Smooth muscle cell of bladder (primary cell): ENCODE measurements at places on chromosomes 13 and 19. TPM values are rescaled to one million over a fixed set of nuclear protein-coding genes. Genes with fewer than 3 reads are reported as not detected.

Gene ZNF681
- total RNA-seq: 0.28 TPM in 2 replicates

Gene INSL3
- not detected in 2 replicates for total RNA-seq

Gene C19orf38
- total RNA-seq: 0.09 and 0.28 TPM in 2 replicates

Gene PRR19
- 0.09 and 0.14 TPM in 2 replicates for total RNA-seq

Gene AP2S1
- 208 and 251 TPM in 2 replicates for total RNA-seq

Gene ZNF45
- 16.8 and 20.5 TPM in 2 replicates for total RNA-seq

Gene TBC1D4
- 11.8 and 12.3 TPM in 2 replicates for total RNA-seq

Gene ZIM2
- total RNA-seq: not detected in 2 replicates

Gene PDX1
- not detected in 2 replicates for total RNA-seq

Gene ZIC5
- total RNA-seq: not detected in 2 replicates

Gene PLVAP
- total RNA-seq: 0.65 TPM in 1 of 2 replicates, not detected in the other

Gene PSG4
- not detected in 2 replicates for total RNA-seq

Gene DCT
- total RNA-seq: under 0.01 and 0.09 TPM in 2 replicates

Gene ZNF625
- total RNA-seq: 12.5 and 13.8 TPM in 2 replicates

Gene ZNF763
- total RNA-seq: 1.3 and 2.3 TPM in 2 replicates

Gene TEX26
- total RNA-seq: 0.14 and 0.18 TPM in 2 replicates

Gene MTUS2
- under 0.01 TPM in 1 of 2 replicates, not detected in the other for total RNA-seq

Gene IFNL4
- total RNA-seq: not detected in 2 replicates

Gene SERPINE3
- not detected in 2 replicates for total RNA-seq

Gene SYNE4
- 0.09 and 0.28 TPM in 2 replicates for total RNA-seq

Gene TMPRSS9
- total RNA-seq: not detected in 2 replicates

Gene TUBA3C
- total RNA-seq: not detected in 2 replicates

Gene FPR3
- under 0.01 TPM in 2 replicates for total RNA-seq

Gene ZNF415
- 11.3 and 13.7 TPM in 2 replicates for total RNA-seq

Gene BBC3
- total RNA-seq: 11.7 and 16.5 TPM in 2 replicates

Gene KCNN4
- total RNA-seq: 0.28 and 0.55 TPM in 2 replicates

Gene ZNF99
- not detected in 2 replicates for total RNA-seq

Gene MIA
- 0.18 TPM in 1 of 2 replicates, not detected in the other for total RNA-seq

Gene CFAP97D2
- total RNA-seq: not detected in 2 replicates

Gene IFNL1
- not detected in 2 replicates for total RNA-seq

Gene PSG2
- total RNA-seq: not detected in 2 replicates

Gene SLAIN1
- total RNA-seq: 0.14 and 0.37 TPM in 2 replicates

Gene KLK14
- not detected in 2 replicates for total RNA-seq

Gene BORCS8
- 15.5 and 17.5 TPM in 2 replicates for total RNA-seq
